ENCODE measurements at places on chromosomes 16 and 17. TPM values are rescaled to one million over a fixed set of nuclear protein-coding genes. Genes with fewer than 3 reads are reported as not detected.

- H3K4me3 ChIP-seq, result no peak overlapping the region
- H3K27ac ChIP-seq, result no peak overlapping the region
- peaks cover 48% of the 10 kb centered on the region for H3K4me1 ChIP-seq
- H3K36me3 ChIP-seq, result no peaks in the 10 kb centered on the region
- no peak for DNase-seq
Measured at GRCh38 chr16:4270091-4270490, 2.7 kb downstream of the TFAP4 start.

- no peak overlapping the region for H3K27ac ChIP-seq
- H3K27me3 ChIP-seq, result no peaks in the 10 kb centered on the region
- H3K4me1 ChIP-seq, result peaks cover 7% of the 10 kb centered on the region
- H3K36me3 ChIP-seq, result peaks cover 85% of the 10 kb centered on the region
- peak; percentile 43 for DNase-seq
- H3K4me3 ChIP-seq, result no peak overlapping the region
Measured at GRCh38 chr16:27355610-27356009, 41.8 kb downstream of the IL4R start.

GRCh38 chr16:22093331-22093730 lies 990 bp downstream of the VWA3A start:
- no peak for DNase-seq
- no peaks in the 10 kb centered on the region for H3K27me3 ChIP-seq
- no peak overlapping the region for H3K4me3 ChIP-seq
- H3K36me3 ChIP-seq, result no peaks in the 10 kb centered on the region

DNA sequence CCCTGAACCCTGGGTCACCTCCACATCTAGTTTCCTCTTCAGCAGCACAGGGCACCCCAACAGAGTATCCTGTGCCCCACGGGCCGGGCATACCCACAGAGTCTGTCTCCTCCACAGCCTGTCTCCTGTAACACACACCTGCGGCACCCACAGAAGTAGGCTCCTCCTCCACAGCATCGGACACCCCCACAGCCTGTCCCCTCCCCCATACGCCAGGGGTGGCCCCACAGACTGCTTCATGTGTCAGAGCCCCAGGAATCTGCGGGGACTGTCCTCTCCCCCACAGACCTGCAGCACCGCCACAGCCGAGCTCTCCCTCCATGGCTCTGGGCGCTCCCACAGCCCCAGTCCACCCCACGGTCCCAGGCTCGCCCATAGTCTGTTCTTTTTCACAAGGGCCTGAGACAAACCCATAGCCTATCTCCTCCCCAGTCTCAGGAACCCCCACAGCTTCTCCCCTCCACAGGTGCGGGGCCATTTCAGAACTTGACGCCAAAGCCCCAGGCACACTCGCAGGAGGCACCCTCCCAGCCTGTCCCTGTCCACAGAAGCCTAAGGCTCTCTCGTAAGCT lies 1.4 kb downstream of the KIAA0753 start:
- H3K36me3 ChIP-seq, result peaks cover 23% of the 10 kb centered on the region
- H3K4me3 ChIP-seq, result peak overlapping the region; percentile 99
- no peaks in the 10 kb centered on the region for H3K27me3 ChIP-seq
- no peak overlapping the region for H3K27ac ChIP-seq
- DNase-seq, result no peak
- H3K4me1 ChIP-seq, result peaks cover 43% of the 10 kb centered on the region

DNA sequence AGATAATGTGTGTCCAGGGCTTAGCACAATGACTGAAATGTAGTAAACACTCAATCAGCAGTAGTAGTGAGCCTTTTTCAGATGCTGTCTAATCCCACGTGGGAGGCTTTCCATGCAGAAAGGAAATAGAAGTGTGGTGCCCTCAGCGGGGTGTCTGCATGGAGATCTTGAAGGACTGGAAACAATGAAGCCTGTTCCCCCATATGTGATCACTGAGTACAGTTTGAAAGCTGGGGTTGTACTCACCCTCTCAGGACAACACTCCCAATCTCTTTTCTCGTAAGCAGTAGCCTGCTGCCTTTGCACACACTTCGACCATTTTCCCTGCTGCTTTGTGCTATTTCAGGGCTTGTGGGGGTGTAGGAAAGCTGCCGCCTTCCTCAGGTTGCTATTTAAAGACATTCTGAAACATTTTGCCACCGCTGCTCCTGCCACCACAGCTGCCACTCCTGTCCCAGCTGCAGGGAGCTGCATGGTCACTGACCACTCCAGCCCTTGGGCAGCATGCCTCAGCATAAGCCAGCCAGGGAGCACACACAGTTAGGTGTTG lies 40.6 kb upstream of the HAS3 start:
- H3K36me3 ChIP-seq, result no peaks in the 10 kb centered on the region
- no peaks in the 10 kb centered on the region for H3K27me3 ChIP-seq
- H3K27ac ChIP-seq, result no peak overlapping the region
- H3K4me1 ChIP-seq, result peaks cover 12% of the 10 kb centered on the region
- peak overlapping the region; percentile 11 for H3K4me3 ChIP-seq

- H3K27ac ChIP-seq, result peak overlapping the region; percentile 65
- peaks cover 42% of the 10 kb centered on the region for H3K4me1 ChIP-seq
- H3K36me3 ChIP-seq, result no peaks in the 10 kb centered on the region
- DNase-seq, result no peak
Measured at GRCh38 chr17:82838386-82839063, 1.3 kb downstream of the ZNF750 start.

GRCh38 chr17:15334266-15334665 lies 7.1 kb downstream of the TEKT3 start:
- no peaks in the 10 kb centered on the region for H3K36me3 ChIP-seq
- no peaks in the 10 kb centered on the region for H3K4me1 ChIP-seq
- H3K27ac ChIP-seq, result no peak overlapping the region
- no peak overlapping the region for H3K4me3 ChIP-seq
- DNase-seq, result no peak

DNA sequence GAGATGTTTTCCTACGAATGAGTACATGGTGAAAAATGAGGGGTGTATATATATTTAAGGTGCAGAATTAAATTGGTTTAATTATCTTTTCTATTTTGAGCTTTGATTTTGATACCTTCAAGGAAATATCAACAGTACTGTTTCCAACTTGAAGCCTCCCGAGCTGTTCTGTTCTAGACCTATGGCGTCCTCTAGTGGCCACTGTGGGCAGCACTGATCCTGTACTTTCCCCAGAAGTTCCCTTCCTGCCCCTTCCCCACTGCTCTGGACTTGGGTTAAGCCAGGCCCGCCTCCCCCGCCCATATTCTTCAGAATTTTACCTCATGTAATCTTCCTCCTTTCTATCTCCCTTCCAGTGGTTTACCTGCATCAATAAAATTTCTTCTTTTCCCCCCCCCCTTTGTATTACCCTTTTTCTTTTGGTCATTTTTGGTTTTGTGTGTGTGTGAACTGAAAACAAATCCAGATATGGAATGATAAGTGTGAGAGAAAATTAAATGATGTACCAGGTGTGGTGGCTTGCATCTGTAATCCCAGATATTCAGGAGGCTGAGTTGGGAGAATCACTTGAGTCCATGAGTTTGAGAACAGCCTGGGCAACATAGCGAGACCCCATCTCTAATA lies 1643.5 kb downstream of the TP53TG3F start:
- no peak overlapping the region for H3K27ac ChIP-seq
- H3K27me3 ChIP-seq, result no peaks in the 10 kb centered on the region
- no peaks in the 10 kb centered on the region for H3K36me3 ChIP-seq
- H3K4me1 ChIP-seq, result no peaks in the 10 kb centered on the region
- no peak overlapping the region for H3K4me3 ChIP-seq

DNA sequence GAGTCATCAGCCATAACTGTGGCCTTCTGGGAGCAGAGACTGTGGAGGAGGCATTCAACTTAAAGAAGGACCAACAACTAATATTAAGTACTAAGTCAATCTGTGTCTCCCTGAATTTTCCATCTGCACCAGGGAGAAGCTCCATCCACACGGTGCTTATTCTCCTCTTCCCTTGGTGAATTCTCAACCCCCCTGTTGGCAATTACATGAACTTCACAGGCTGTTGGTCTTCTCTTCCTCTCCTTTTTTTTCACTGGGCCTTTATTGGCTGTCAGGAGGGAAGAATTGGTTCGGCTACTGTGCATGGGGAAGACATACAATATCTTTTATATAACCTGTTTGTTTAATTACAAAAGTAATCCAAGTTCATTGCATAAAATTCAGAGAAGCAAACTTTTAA lies 152.8 kb upstream of the IRX6 start:
- H3K27me3 ChIP-seq, result no peaks in the 10 kb centered on the region
- no peak overlapping the region for H3K27ac ChIP-seq
- no peak for DNase-seq
- H3K4me3 ChIP-seq, result no peak overlapping the region
- H3K4me1 ChIP-seq, result no peaks in the 10 kb centered on the region

- H3K4me3 ChIP-seq, result no peak overlapping the region
- H3K4me1 ChIP-seq, result peaks cover 19% of the 10 kb centered on the region
- H3K27ac ChIP-seq, result no peak overlapping the region
- no peak for DNase-seq
Measured at GRCh38 chr17:39447561-39447960, 3.5 kb downstream of the MED1 start.

DNA sequence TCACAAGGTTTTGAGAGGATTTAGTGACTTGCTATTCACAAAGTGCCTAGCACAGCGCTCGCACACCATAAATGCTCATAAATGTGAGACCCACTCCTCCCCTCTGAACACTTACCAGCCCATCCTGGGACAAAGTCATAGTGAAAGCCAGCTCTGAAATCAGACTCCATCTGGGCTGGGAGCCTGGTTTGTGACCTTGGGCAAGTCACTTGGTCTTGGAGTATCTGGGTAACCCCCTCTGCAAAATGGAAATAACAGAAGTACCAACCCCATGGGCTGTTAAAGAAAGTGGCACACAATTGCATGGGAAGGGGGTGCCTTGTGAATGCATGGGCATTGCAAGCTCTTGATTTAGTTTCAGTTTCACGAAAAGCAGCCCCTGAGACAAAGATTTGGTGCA lies 104.7 kb upstream of the CDH5 start:
- H3K27me3 ChIP-seq, result no peaks in the 10 kb centered on the region
- H3K27ac ChIP-seq, result no peak overlapping the region
- no peak for DNase-seq
- no peak overlapping the region for H3K4me3 ChIP-seq
- no peaks in the 10 kb centered on the region for H3K36me3 ChIP-seq

DNA sequence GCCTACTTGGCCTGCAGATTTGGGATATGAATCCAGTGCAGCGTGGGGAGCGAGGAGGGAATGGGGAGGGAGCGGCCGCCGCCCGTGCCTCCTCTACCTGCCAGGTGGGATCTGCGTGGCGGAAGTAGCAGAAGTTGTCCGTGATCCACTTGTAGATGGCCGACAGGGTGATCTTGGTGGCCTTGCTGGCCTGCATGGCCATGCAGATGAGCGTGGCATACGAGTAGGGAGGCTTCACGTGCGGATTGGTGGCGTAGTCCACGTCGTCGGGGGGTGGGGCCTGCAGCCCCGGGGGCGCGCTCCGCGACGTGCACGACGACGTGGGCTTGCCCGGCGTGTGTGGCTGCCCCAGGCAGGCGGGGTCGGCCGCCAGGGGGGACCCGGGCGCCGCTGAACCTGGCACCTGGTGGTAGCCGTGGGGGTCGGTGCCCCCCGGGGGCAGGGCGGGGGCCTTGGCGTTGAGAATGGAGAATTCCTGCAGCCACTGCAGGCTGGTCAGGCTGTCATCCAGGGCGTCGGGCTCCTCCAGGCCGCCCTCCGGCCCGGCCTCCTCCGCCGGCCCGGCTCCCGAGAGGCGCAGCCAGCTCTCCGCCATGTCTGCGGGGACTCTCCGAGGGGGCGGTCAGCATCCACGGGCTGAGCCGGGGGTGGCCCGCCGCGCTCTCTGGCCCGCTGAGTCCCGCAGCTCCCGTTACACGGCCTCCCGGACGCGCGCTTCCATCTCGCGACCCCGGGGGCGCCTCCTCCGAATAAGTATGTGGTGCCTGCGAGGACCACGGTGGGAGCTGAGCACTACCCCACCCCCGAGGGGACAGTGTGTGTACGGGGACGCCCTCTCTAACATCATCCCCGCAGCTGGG lies 1.0 kb downstream of the FOXJ1 start:
- H3K27ac ChIP-seq, result no peak overlapping the region
- DNase-seq, result no peak
- H3K4me1 ChIP-seq, result peaks cover 55% of the 10 kb centered on the region
- H3K36me3 ChIP-seq, result no peaks in the 10 kb centered on the region
- peak overlapping the region; percentile 67 for H3K4me3 ChIP-seq

DNA sequence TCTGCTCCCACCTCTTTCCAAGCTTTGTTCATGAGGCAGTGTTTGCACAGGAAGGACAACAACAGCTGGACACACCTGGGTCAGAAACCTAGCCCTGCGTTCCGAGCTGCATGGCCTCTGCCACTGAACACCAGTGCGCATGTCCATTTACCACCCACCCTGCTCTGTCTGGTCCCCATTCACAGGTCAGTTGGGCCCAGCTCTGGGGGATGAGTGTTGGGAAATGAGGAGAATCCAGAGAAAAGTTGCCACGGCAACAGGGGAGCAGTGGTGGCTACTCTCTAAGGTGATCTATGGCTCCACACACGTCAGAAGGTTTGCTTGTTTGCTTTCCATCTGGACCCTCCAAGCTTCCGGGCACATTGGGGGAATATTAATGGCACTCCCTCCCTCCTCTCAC lies 70.4 kb upstream of the ASIC2 start:
- H3K27ac ChIP-seq, result no peak overlapping the region
- no peak for DNase-seq
- H3K4me1 ChIP-seq, result no peaks in the 10 kb centered on the region
- H3K27me3 ChIP-seq, result peaks cover 75% of the 10 kb centered on the region
- no peaks in the 10 kb centered on the region for H3K36me3 ChIP-seq

GRCh38 chr17:76337413-76337777 lies 16.3 kb downstream of the PRPSAP1 start:
- H3K4me1 ChIP-seq, result peaks cover 19% of the 10 kb centered on the region
- no peak for DNase-seq
- H3K27me3 ChIP-seq, result no peaks in the 10 kb centered on the region
- no peak overlapping the region for H3K27ac ChIP-seq

GRCh38 chr16:89191033-89191900 lies 9.1 kb downstream of the SLC22A31 start:
- H3K4me3 ChIP-seq, result peak overlapping the region; percentile 62
- H3K27ac ChIP-seq, result no peak overlapping the region
- H3K27me3 ChIP-seq, result peaks cover 16% of the 10 kb centered on the region

GRCh38 chr16:54142787-54143186 lies 143.8 kb downstream of the IRX3 start:
- no peak overlapping the region for H3K27ac ChIP-seq
- no peaks in the 10 kb centered on the region for H3K36me3 ChIP-seq
- no peak for DNase-seq
- H3K4me1 ChIP-seq, result no peaks in the 10 kb centered on the region
- no peak overlapping the region for H3K4me3 ChIP-seq

- no peaks in the 10 kb centered on the region for H3K36me3 ChIP-seq
- H3K27ac ChIP-seq, result no peak overlapping the region
- DNase-seq, result no peak
- no peaks in the 10 kb centered on the region for H3K27me3 ChIP-seq
- no peak overlapping the region for H3K4me3 ChIP-seq
- no peaks in the 10 kb centered on the region for H3K4me1 ChIP-seq
Measured at GRCh38 chr17:45577571-45578279, 87.2 kb upstream of the PLEKHM1 start.

GRCh38 chr17:246851-247421 lies 65.5 kb upstream of the DOC2B start:
- no peaks in the 10 kb centered on the region for H3K4me1 ChIP-seq
- H3K27me3 ChIP-seq, result peaks cover 8% of the 10 kb centered on the region
- H3K36me3 ChIP-seq, result no peaks in the 10 kb centered on the region
- no peak overlapping the region for H3K4me3 ChIP-seq

Gene CD2BP2
- total RNA-seq, result 29.8 TPM

Gene SOX8
- total RNA-seq, result 0.96 TPM

Gene RNF157
- total RNA-seq, result 4.8 TPM

Gene TBC1D26
- total RNA-seq, result not detected

Gene PPL
- 7.6 TPM for total RNA-seq

Gene KCNJ16
- total RNA-seq, result not detected

Gene KRTAP4-1
- not detected for total RNA-seq

Gene PLXDC1
- total RNA-seq, result 12.2 TPM

Gene KRT24
- not detected for total RNA-seq

Gene ABCC12
- total RNA-seq, result not detected

Gene SCGB1C2
- total RNA-seq, result not detected

Gene ATF7IP2
- total RNA-seq, result 53.6 TPM

Gene TNFSF12
- total RNA-seq, result 29.9 TPM

Gene TBC1D28
- total RNA-seq, result not detected

Data from left ventricle myocardium inferior (tissue), 1 donor.